ENCODE measurements at places on chromosomes 12 and 14.

DNA sequence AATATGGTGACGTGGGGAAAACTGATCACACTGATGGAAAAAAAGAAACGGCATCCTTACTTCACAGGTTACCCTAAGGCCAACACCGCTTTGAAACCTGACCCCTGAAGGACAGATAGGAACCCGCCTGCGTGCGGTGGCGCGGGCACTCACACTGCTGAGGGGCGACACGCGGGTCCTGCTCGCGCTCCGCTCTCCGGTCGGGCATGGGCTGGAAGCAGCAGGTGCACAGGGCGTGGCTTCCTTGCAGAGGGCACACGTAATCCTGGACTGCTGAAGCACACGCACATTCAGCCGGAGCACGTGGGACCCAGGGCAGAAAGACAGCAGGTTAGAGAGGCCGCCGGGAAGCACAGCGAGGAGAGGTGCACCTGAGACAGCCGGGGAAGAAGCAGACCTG, 22.8 kb upstream of the GOLGA3 start:
- DNase-seq, result no peak

DNA sequence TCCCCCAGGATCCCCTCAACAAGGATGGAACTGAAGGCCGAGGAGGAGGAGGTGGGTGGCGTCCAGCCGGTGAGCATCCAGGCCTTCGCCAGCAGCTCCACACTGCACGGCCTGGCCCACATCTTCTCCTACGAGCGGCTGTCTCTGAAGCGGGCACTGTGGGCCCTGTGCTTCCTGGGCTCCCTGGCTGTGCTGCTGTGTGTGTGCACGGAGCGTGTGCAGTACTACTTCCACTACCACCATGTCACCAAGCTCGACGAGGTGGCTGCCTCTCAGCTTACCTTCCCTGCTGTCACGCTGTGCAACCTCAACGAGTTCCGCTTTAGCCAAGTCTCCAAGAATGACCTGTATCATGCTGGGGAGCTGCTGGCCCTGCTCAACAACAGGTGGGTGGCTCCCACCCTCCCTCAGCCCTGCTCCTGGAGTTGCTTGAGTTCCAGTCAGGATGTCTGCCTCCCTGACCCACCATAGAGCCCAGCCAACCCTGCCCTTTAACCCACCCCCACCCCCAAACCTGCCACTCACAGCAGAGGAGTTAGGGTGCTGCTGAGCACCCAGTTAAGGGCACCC, 1.4 kb downstream of the ASIC1 start:
- DNase-seq, result no peak

DNA sequence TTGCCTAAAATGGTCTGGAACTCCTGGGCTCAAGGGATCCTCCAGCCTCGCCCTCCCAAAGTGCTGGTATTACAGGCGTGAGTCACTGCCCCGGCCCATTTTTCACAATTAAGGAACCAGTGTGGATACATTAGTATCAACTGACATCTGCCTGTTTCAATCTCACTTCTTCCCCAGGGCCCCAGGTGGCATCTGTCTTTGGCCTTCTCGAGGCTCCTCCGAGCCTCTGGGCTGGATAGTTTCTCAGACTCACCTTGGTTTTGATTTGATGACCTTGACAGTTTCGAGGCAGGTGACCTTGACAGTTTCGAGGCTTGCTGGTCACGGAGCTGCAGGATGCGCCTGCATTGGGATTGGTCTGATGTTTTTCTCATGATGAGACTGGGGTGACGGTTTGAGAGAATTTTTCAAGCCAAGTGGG, 41.0 kb upstream of the NCOR2 start:
- DNase-seq, result no peak

DNA sequence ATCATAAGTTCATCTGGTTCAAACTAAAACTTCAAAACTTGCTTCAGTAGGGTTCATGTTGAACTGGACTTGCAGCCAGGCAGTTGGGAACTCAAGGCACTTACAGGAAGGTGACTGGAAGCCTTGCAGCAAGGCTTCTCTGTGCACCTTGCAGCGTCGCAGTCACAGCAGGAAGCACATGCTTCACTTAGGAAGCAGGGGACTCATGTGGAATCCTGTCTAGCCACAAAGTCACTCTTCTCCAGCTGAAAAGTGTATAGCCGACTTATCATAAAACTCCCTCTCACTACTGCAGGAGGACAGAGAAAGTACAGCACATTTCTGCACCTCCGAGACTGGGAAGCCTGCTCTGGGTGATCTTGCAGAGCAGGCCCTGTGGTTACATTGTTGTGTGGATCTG, 114.0 kb upstream of the PRB2 start:
- DNase-seq, result no peak

DNA sequence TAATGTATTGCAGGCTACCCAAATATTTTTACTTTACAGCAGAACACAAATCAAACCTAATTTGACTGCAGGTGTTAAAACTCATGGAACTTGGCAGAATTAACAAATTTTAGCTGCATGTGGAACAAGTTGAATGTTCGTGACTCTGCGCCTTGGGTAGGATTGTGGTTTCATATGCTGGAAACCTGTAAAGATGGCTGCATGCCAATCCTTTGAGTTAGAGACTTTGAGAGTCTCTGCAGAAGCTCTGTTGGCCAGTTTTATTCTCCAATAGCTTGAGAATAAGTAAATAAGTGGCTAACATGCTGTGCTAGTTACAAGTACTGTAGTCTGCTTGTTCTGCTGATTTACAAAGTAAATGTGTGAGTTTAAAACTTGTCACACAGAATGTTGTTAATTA, 77.8 kb downstream of the PDE6H start:
- no peak for DNase-seq

DNA sequence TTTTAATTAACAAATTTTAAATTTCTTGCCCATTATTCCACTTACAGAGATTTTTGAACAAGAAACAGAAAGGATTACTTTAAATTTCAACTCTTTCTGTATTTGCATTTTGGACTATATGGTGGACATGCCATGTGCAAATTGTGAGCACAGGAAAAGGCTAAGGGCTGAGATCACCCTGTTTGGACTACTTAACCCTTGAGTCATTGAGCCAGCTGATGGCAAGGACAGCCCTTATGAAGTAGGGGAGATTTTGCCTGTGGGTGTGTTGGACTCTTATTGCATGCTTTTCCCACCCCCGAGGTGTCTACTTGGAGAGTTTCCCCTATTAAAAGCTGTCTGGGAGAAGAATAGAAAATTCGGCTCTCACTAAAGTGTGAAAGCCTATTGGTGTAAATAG, 17.2 kb downstream of the DERA start:
- DNase-seq, result no peak

DNA sequence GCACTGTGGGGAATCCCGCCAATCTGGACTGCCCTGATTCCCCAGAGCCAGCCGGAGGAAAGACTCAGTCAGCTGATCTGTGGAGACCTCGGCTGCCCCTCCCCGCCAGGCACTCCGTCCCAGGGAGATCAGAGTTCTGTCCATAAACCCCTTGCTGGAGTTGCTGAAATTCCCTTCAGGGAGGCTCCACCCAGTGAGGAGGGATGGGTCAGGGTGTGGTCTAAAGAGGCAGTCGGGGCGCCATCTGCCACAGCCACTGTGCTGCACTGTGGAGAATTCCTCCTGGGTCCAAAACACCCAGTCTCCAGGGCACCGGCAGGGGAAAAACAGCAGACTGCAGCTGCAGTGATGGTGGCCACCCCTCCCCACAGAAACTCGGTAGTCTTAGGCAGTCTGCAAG, 1922.3 kb upstream of the FLRT2 start:
- DNase-seq, result no peak

GRCh38 chr12:3002646-3003045, 43.4 kb downstream of the TEAD4 start:
- no peak for DNase-seq

GRCh38 chr12:11855983-11856374, 206.5 kb downstream of the ETV6 start:
- DNase-seq, result no peak

DNA sequence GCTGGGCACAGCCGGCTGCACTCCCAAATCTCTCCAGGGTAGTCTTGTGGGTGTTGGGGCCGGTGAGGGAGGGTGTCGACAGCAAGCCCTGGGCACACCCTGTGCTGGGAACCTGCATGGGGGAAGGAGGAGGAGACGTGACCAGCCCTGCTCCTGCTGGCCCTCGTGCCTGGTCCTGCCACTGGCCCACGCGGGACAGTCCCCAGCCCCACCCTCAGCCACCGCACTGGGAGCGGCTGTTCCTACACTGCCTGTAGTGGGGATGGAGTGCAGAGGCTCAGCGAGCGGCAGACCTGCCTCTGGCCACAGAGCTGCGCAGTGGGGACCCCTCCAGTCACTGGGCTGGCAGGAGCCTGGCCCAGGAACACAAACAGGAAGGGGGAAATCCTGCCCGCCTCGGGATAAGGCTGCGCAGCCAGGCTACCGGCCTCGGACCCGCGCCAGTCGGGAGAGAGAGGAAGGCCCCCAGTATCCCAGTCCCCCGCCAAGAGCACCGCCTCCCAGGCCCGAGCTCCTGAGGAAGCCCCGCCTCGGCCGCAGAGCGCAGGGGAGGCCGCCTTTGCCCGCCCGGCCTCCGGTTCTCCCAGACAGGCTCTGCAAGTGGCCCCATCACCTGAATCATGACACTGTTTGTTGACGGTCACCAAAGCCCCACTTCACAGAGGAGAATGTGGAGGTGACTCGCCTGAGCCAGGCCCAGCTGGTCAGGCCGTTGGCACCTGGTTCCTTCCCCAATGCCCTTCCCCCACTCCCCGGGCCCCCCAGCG, 10.6 kb downstream of the AHNAK2 start:
- no peak for DNase-seq

DNA sequence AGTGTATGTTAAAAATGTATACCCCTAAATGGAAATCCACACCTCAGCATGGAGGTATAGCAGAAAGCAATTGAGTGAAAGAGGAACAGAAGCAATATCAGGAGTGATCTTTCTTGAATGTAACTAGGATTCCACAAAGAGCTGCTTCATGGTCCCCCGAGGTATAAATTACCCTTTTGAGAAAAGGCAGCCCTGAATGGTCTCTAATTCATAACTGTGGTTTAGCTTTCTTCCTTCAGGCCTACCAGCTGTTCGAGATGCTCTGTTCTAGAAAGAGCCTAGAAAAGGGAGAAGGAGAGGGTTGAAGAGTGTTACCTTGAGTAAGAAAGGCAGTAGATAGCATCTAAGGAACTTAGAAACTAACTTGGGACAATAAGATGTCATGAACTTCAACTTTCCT, 42.9 kb upstream of the CSRNP2 start:
- DNase-seq, result no peak

DNA sequence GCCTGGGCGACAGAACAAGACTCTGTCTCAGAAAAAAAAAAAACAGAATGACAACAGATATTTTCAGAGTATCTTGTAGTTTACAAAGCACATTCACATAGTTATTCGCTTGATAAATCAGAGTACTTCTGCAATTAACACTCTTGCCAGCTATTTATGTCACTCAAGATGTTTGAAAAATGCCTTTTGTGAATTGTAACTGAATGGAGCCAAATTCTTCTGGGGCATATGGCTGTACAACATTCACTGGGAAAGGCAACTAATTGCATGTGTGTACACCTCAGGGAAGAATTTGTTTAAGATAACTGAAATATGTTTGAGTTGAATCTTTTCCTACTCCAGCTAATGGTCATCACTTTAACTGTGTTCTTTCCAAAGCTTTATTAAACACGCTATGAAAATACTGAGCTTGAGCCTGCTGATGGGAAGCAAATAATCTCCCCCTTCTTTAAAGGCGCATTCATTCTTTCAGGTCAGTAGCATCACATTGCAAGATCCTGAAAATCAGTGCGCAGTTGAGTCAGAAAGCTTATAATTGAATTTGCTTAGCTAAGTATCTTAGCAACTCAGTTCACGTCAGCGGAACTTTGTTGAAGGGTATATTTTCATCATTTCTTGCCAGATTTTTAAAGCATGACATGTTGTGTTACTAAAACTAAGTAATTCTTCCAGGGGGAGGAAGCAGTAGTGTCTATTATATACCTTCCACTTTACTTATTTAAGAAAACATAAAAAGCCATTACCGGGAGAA, 66.6 kb downstream of the SINHCAF start:
- no peak for DNase-seq

GRCh38 chr14:42802346-42802745, 1195.7 kb downstream of the LRFN5 start:
- no peak for DNase-seq

- DNase-seq, result no peak
Observed at GRCh38 chr12:22529281-22530060, 14.9 kb downstream of the C2CD5 start.

DNA sequence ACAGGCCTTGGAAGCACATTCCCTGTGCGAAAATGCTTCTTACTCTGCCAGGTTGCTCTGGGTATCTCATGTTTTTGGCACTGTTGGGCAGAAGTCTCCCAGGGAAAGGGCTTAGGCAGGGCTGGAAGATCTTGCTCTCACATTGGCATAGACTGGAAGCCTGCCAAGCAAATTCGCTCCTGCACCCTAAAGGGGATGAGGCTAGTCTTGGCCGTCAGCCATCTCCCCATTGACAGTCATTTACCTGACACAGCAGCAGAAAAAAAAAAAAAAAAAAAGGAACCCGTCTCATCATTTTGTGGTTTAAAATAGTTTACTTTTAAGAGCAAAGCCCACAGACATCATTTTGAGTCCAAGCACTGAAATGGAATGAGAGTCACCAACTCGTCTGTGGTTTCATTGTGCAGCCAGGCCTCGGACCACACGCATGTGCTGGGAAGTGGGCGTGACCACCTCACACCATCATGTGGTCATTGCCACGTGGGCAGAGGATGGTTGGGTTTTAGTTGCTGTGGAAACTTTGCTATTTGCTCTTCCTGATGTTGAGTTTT, 84.8 kb downstream of the NRXN3 start:
- DNase-seq, result no peak

GRCh38 chr14:93402951-93403350, 27.8 kb upstream of the UNC79 start:
- no peak for DNase-seq

DNA sequence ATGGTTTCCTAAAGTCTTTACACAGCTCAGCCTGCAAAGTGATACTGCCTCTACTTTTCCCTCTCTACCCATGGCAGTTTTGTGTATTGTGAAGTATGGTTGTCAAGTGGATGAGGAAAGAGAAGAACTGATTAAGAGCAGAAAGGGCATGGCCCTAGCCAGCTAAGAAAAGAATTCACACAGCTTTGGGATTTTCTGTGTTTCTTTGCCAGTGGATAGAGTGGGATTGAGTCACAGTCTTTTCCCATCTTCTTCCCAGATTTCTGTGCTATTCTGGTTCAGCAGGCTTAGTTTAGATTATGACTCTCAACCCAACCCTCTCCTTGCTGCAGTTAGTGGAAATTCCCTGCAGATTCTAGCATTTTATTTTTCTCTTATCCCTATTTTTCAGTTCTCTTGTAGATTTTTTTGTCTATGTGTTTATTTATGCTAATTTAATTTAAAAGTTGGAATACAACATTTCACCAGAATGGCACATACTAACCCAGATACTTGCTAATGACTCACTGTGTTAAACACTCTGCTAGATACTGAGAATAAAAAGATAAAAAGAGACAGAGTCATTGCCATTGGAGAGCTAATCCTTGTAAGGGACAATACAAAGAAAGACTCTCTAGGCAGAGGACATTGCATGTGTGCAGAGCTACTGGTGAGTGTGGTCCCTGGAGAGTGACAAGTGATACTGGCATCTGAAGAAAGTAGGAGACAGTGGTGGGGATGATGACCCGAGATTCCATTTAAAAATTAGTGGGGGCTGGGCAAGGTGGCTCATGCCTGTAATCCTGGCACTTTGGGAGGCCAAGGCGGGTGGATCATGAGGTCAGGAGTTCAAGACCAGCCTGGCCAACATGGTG, 106.3 kb downstream of the ST8SIA1 start:
- no peak for DNase-seq

GRCh38 chr12:105270671-105271255, 34.8 kb upstream of the APPL2 start:
- no peak for DNase-seq
